SK-MEL-5 (cell line): ENCODE measurements at places on chromosomes 2 and 18. TPM values are rescaled to one million over a fixed set of nuclear protein-coding genes. Genes with fewer than 3 reads are reported as not detected.

The ZNF516 gene
- total RNA-seq: 15.1 and 16.6 TPM in 2 replicates

The UGT1A5 gene
- not detected in 2 replicates for total RNA-seq

The SERPINB7 gene
- 0.21 and 0.59 TPM in 2 replicates for total RNA-seq

The RAPGEF4 gene
- total RNA-seq: 4.5 and 5.4 TPM in 2 replicates

The KIF3C gene
- 19.3 and 19.6 TPM in 2 replicates for total RNA-seq

GRCh38 chr18:23266717-23267446 is 131.6 kb downstream of the CABLES1 start:
- DNase-seq: no peak

DNA sequence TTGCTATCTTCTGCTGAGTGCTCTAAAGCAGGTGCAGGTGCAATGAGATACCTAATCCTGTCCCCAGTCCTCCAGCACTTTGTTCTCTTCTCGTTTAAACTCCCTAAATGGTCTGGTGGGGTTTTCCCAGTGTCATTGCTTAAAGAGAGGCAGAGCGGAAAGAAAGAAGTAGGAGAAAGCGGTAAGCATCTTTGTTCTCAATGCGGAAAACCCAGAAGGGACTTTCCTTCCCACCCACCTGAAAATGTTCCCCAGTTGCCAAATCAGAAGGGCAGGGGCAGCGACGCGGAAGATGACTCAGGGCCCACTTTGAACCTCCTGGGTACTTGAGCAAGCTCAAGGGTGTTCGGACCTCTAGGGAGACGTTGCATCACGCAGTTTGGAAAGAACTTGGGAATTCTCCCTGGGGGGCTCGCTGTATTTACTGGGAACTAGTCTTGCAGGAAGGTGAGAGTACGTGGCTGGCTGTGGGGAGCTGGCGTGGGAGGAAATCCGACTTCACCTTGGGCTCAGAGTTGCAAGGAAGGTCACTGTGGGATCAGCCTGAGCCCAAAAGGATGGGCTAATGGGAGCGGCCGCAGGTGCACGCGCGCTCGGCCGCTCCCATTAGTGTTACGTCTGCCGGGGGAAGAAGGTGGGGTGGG is 589 bp upstream of the SGPP2 start:
- DNase-seq: no peak

- DNase-seq: no peak
Measured at GRCh38 chr2:81942136-81942680, 1637.7 kb upstream of the LRRTM1 start.

DNA sequence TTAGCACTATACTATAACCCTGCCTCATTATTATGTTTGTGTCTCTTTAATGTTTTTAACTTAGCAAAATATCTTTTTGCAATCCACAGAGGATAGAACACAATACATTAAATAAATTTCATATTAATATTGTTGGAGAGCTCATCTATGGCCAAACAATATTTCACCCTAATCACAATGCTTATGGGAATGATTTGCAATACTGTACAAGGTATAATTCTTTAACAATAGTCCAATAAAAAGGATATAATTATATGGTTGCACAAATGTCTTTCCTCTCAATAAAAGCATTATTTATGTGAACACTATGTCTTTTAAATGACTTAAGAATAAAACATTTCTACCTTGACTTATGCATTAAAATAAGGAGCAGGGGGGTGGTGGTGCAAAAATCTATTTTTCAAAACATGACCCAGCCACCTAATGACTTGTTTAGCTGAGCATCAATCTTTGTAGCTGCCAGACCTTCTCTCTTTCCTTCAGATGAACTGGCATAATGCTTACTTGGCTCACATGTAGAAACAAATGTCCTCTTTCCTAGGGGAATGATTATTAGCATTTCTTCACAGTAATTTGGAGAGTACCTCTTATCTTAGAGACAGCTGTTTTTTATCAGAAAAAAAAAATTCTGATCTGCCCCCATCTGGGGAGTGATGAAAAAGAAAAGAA is 1933.6 kb upstream of the LRRTM1 start:
- no peak for DNase-seq

DNA sequence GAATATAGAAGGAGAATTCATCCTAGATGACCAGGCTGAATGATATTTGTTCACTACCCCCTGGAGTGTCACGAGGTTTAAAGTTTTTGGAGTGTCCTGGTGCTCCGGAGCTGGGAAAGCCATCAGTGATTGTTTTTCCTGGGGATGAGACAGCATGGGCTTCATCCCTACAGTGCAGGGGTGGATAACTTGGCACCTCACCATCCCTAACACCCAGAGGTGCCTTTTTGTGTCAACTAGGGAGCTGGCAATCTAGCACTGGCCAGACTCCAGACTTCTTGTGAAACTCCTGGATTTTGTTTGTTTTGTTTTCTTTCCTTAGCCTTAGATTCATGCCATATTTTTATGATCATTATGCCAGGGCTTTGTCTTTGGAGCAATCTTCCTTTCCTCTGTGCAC is 164.8 kb downstream of the PRKCE start:
- DNase-seq: no peak

DNA sequence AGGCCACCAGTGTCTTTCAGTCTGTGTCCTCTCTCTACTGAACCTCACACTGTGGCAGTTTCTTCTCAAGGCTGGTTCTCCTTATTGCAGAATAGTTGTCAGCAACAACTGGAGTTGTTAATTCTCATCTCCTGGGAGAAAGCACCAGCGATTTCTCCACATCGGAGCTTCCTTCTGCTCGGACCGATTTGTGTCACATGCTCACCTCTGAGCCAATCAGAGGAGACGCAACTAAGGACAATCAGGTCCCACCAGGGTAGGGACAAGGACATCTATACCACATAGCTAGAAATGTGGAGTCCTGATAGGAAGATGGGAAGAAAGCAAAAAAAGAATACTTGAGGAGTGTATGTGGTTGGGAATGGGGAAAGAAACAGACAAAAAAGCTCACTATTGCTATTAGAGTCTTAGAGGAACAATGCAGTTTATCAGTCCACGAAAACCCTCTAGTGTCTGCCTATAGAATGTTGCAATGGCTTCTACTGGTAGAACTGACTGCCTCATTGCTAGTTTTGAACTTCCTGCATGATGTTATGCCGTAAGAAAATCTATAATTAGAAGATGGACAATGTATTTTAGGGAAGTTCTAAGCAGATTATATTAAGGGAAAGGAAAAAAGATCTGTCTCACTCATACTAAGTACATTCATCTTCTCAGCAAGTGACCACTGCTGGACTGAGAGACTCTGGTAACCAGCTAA is 169.7 kb downstream of the CDCA7 start:
- DNase-seq: no peak

DNA sequence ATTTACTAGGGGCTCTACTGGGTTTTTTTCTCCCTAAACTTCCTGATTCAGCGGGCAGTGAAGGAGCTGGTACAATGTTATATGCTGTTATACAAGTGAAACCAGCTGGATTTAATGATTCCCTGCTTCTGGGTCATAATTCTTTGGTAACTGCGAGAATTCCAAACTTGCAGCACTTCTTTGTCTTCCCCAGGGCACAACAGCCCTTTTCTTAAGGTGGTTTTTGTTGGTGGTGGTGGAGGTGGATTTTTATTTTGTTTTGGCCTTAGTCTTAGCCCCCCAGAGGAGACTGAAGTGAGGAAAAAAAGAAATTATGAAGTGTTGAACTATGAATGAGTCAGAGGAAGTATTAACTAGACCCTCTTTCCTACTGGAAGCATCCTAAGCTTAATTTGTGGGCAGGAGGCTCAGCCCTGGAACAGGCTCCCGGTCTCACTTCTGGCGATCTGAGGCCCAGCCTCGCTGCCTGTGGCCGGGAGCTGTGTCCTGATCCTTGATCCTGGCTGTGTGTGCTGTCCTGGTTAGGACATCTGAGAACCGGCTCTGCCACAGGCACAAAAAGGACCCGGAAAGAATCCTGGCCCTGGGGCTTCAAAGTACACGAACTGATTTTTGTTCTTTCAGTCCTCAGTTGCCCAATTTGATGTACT is 141.9 kb downstream of the LYPD6B start:
- DNase-seq: no peak

DNA sequence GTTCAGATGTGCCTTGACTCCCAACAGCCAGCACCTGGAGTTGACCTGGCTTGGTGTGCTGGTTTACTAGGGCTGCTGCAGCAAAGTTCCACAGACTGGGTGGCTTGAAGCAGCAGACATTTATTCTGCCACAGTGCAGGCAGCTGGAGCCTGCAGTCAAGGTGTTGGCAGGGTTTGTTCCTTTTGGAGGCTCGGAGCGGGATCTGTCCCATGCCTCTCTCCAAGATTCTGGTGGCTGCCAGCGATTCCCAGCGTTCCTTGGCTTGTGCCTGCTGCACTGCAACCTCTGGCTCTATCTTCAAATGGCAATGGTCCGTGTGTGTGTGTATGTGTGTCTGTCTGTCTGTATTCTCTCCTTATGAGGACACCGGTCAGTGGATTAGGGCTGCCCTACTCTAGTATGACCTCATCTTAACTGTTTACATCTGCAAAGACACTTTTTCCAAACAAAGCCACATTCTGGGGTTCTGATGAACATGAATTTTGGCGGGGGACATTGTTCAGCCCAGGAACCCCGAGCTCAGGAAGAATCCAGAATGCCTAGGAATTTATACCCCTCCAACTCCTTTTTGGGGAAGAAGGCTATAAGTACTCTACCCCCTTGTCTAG is 44.7 kb upstream of the TMEM131 start:
- no peak for DNase-seq

DNA sequence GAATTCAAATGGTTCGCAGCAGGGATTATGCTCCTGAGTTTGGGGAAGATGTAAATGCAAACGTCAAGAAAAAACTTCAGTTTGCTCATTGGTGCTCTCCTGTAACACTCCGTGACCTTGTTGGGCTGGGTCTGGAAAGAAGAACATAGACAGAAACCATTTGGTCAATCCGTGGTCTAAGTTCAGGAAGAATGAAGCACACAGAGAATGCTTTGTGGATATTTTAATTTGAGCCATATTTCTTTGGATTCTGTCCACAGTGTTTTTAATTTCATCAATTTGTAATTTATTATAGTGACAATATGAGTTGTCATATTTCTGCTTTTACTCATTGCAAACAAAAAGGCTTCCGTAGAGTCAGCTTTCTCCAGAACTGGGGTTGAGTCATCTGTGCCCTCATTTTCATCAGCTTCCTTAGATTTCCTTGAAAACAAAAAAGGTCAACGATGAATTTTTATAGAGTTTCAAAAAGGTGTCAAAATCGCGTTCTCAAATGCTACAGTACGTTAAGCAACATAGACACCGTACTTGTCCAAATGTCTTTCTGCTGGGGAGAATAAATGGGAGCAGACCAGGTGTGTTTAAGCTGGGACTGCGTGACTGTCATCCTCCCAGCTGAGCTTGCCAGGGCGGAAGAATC is 606.4 kb downstream of the RNF144A start:
- no peak for DNase-seq

GRCh38 chr2:100185105-100185504 is 42.7 kb upstream of the AFF3 start:
- no peak for DNase-seq

- no peak for DNase-seq
Measured at GRCh38 chr18:35511428-35511827, 13.7 kb upstream of the INO80C start.

- no peak for DNase-seq
Measured at GRCh38 chr18:70417847-70418246, 129.0 kb downstream of the SOCS6 start.

DNA sequence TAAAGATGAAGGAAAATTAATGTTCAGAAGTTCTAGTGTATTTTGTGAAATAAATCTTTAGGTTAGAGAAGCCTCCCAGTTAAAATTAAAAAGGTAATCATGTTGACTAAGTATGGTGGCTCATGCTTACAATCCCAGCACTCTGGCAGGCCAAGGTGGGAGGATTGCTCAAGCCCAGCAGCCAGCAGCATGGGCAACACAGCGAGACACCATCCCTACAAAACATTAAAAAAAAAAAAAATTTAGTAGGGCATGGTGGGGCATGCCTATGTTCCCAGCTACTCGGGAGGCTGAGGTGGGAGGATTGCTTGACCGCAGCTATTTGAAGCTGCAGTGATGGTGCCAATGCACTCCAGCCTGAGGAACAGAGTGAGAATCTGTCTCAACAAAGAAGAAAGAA is 17.9 kb downstream of the XPO1 start:
- DNase-seq: no peak

GRCh38 chr18:78113136-78113939 is 863.7 kb downstream of the GALR1 start:
- DNase-seq: no peak

- no peak for DNase-seq
Measured at GRCh38 chr2:231467613-231468530, 3.6 kb upstream of the NCL start.

DNA sequence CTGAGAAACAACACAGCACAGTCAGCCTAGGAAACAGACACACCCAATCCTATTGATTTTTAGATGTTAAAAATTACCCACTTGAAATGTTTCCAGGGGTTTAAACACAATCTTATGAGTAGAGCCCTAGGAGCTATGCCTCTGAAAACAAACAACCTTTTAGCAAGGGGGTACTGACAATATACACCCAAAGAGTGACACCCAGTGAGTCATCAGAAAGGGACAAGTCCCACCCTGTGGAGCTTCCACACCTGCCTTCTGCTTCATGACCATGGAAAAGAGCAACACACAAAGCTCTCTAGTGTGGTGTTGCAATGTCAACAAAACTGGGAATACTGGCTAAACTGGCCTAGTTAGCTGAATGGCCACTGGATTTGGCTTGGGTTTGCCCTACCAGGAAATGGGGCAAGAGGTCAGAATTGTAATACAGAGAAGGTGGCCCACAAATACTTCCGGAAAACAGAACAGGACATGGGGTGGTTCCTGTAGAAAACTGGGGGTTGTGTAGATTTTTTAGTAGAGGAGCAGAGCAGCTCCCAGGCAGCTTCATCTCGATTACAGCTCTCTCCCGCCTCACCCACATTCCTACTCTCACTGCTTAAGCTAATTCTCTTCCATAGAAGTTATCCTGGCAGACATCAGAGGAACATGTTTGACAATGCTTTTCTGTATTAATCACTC is 98.2 kb downstream of the GAREM1 start:
- DNase-seq: no peak

- no peak for DNase-seq
Measured at GRCh38 chr2:102540882-102541281, 67.9 kb downstream of the SLC9A4 start.

DNA sequence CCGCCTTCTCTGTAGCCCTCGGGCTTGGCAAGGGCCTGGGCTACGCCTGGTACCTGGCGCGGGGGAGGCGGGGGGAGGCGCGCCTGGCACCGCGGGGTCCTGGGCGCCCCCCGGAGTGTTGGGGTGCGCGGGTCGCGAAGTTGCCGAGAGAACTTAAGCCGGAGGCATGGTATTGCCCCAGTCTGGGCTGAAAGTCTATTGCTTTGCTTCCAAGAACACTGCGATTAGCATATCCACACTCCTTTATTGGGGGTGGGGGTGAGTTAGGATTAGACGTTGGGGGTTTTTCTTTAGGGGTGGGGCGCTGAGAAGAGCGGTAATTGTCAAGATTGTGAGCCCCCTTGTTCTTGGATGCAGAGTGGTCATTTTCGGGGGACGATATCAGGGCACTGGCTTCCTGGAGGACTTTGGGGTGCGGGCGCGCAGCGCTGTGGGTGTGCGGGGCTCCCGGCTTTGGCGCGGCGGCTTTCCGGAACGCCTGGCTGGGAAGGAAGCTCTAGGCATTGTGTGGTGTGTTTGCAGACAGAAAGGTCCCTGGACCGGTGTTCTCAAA is 798 bp downstream of the TANC1 start:
- no peak for DNase-seq

GRCh38 chr2:134178138-134178877 is 75.6 kb upstream of the MGAT5 start:
- no peak for DNase-seq
